ENCODE measurements at places on chromosomes 2 and 18. TPM values are rescaled to one million over a fixed set of nuclear protein-coding genes. Genes with fewer than 3 reads are reported as not detected.

DNA sequence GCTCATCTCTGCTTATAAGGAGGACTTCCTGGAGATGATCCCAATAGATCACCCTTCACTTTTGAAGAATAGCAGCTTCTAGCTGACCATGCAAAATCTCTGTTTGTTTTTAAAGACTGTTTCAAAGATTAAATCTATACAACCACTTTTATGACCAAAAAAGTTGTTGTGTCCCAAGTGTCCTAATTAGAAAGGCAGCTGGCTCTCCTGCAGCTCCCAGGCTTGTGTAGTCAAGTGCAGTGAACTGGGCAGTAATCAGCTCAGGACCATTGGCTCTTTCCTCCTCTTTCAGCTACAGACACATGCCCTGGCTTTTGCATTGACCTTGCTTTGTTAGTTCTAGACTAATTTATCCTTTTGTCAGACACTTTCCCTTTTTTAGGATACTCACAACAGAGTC is 10.4 kb downstream of the ST8SIA3 start:
- no peak for DNase-seq

- no peak for DNase-seq
Measured at GRCh38 chr2:207813221-207813916, 43.7 kb upstream of the FZD5 start.

GRCh38 chr2:70425682-70426301 is 123.9 kb upstream of the FAM136A start:
- no peak for DNase-seq

Gene ITGA4
- 117 TPM for polyA plus RNA-seq

GRCh38 chr2:42954227-42954962 is 162.0 kb upstream of the HAAO start:
- no peak for DNase-seq

DNA sequence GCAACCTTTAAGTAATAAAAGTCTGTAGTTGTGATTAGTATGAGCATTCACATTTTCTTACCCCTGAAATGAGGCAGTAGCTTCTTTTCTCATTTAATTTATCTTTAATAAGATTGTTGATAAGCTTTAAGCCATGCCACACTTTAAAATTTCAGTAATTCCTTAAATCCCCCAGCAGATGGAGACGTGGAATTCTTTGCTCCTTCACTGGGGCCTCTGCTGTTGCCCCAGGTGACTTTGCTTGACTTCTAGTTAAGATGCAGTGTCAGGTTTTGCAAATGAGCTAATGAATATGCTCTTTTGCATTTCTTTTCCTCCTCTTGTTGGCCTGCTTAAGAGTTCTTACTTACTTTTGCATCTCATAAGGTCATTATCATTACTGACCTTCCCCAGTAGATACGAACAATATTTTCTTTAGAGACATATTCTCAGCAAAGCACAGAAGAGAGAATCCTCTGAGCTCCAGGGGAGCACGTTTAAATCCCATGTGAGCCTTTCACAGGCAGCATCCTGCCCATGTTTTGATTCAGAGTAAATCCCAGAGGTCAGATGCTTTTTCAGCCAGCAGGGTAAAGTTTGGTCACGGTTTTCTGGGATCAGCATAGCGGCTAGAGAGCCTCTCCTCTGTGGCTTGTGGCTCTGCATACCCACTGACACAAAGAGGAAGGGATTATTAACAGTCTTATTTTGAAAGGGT is 222.9 kb downstream of the PTPRM start:
- no peak for DNase-seq

GRCh38 chr2:46277431-46278190 is 19.6 kb upstream of the EPAS1 start:
- no peak for DNase-seq

DNA sequence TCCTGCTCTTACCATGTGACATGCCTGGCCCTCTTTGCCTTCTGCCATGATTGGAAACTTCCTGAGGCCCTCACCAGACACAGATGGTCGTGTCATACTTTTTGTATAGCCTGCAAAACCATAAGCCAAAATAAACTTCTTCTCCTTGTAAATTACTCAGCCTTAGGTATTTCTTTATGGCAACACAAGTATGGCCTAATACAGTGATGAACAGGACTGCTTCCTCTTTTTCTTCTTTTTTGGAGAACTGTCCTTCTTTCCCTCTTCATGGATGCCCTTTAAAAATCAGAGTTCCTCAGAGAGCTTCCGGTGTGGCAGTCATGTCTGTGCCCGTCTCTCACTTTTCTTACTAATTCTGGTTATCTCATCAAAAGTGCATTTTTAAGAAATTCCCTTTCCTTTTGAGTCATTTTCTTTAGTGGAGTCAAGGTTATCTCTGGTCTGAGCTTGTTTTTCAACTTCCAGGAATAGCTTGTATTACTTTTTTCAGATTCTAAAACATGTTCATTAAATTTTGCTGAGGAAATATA is 9.2 kb upstream of the IL1A start:
- no peak for DNase-seq

- DNase-seq: no peak
Measured at GRCh38 chr2:120230515-120231471, 7.6 kb upstream of the TMEM185B start.

Data from immature natural killer cell (primary cell).